MG63 (cell line): ENCODE measurements at places on chromosomes 1 and 21. TPM values are rescaled to one million over a fixed set of nuclear protein-coding genes. Genes with fewer than 3 reads are reported as not detected.
A peak's percentile ranks its signal among the peaks of the same experiment; 100 is the strongest.

GRCh38 chr1:232949636-232950196, 695 bp upstream of the NTPCR start:
- DNase-seq, result no peak

- no peak for DNase-seq
Measured at GRCh38 chr1:33512226-33513011, 40.0 kb downstream of the ZSCAN20 start.

- DNase-seq, result no peak
Measured at GRCh38 chr1:40268211-40268610, 10.2 kb downstream of the ZMPSTE24 start.

GRCh38 chr1:225653463-225654276, 747 bp upstream of the ENAH start:
- peak; percentile 84 for DNase-seq

DNA sequence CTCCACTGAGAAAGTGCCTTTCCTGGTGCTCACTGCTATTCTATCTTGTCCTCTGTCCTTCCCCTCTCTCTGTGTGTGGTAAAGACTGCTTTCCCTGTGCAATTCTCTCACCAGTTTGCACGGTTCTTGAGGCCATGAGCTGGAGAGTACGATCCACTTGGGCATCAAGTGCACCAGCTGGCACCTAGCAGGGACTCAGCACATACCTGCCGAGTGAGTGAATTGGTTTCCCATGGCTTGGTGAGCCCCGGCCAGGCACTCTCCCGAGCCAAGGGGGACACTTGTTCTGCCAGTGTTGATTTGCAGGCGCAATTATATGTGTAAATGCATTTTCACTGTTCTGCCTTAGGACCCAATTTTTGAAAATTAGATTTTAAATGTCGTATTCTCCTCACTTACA, 313.5 kb downstream of the DISC1 start:
- DNase-seq, result no peak

GRCh38 chr1:14941864-14942263, 211.7 kb upstream of the TMEM51 start:
- DNase-seq, result no peak

DNA sequence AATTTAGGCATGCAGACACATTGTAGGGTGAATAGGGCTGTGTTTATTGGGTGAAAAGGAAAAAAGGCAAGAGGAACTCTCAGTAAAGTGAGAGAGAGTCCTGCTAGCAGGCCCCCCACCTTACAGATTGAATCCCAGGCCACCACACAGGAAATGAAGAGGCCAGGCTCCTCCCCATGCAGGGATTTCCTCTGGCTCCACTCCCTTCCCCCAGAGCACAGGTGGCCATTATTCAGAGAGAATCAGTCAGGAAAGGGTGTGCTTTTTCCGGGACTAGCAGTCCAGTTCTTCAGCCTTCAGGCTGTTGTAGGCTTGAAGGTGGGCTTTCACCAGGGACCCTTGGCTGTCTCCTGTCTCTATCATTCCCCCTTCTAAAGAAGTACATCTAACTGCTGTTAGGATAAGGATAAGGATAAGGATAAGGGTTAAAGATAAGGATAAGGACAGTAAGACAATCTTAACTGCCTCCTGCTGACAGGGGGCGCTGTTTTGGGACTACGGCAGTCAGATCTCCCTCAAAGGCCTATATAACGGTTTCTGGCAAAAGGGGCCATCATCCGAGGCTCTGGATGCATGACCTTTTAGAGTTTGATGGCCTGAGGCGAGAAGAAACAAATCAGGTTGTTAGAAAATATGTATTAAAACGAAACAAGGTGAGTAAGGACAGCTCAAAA, 26.3 kb downstream of the ZNF648 start:
- DNase-seq, result peak; percentile 5

DNA sequence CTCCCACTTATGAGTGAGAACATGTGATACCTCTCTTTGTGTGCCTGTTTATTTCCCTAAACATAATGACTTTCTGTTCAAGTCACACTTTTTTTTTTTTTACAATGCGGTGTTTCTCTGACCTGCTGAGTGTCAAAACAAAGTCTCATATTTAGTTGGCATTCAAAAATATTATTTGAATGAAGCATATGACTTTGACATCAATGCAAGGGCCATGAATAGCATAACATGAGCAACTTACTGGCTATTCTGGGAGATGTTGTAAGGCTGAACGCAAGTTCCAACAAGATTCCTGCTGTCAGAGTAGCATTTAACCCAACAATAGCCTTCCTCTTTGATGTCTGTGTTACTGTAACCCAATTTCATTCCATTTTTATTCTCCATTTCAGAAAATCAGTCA, 2.0 kb upstream of the KRTAP19-1 start:
- DNase-seq, result no peak

DNA sequence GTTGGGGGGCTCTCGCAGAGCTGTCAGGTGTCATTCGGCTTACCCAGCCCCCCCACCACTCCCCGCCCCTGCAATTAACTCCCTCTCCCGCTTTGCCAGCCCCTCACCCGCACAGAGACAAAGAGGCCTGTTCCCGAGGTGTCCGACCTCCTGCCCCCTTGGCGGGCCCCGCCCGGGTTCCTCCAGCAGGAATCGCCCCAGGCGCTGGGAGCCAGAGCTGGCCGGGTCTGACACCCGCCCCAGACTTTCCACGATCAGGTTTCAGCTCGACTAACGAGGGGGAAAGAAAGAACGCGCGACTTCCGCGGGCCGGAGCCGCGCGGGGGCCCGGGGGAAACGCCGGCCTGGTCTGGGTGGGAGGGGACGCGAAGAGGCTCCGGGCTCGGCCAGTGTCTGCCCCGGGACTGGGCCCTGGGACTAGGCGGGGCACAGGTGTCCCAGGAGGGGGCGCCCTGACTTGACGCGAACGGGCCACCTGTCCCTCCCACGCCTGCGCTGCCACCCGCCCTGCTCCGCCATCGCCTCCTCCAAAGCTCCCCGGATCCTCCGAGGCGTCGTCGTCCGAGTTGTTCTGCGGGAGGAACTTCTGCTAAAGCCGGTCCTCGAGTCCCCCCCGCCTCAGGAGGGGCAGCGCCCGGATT, 36.4 kb upstream of the HHAT start:
- no peak for DNase-seq

- no peak for DNase-seq
Measured at GRCh38 chr21:30372139-30372770, at the start of gene KRTAP13-2. Gene KRTAP13-2, minus strand, starts transcription at chr21:30372271. Its CDS starts 58 bp downstream, at chr21:30372213.

- DNase-seq, result peak; percentile 38
Measured at GRCh38 chr21:27269644-27270043, 302.8 kb upstream of the ADAMTS5 start.

DNA sequence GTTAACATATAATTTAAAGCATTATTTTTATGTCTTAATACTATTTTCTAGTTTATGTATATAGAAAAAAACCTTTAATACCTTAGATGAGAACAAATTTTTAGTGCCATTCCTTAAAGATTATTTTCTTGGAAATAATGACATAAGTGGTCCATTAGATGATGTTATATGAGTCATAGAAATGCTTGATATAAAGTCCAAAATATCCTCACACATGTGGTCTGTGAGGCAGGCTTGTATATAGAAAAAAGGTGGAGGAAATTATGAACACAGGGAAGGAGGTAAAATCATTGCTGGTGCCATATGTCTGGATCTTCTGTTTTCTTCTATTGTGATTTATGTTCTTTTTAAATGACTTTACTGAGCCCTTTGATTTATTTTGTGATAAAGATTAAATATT, 79.3 kb downstream of the MAP3K7CL start:
- no peak for DNase-seq

- no peak for DNase-seq
Measured at GRCh38 chr1:88700425-88701013, 16.4 kb downstream of the PKN2 start.

GRCh38 chr21:43817157-43818086, 28.0 kb downstream of the RRP1 start:
- DNase-seq, result no peak

Gene WNT9A
- 10.8 and 11.3 TPM in 2 replicates for total RNA-seq

Gene APCS
- not detected in 2 replicates for total RNA-seq

Gene FAM163A
- not detected in 2 replicates for total RNA-seq

Gene TMEM51
- 2.8 and 4.9 TPM in 2 replicates for total RNA-seq

Gene OR2AK2
- not detected in 2 replicates for total RNA-seq

Gene HHAT
- total RNA-seq, result 0.30 and 5.3 TPM in 2 replicates

Gene CTSS
- 0.49 TPM in 1 of 2 replicates, not detected in the other for total RNA-seq
